ENCODE measurements at places on chromosomes 16 and 17.

DNA sequence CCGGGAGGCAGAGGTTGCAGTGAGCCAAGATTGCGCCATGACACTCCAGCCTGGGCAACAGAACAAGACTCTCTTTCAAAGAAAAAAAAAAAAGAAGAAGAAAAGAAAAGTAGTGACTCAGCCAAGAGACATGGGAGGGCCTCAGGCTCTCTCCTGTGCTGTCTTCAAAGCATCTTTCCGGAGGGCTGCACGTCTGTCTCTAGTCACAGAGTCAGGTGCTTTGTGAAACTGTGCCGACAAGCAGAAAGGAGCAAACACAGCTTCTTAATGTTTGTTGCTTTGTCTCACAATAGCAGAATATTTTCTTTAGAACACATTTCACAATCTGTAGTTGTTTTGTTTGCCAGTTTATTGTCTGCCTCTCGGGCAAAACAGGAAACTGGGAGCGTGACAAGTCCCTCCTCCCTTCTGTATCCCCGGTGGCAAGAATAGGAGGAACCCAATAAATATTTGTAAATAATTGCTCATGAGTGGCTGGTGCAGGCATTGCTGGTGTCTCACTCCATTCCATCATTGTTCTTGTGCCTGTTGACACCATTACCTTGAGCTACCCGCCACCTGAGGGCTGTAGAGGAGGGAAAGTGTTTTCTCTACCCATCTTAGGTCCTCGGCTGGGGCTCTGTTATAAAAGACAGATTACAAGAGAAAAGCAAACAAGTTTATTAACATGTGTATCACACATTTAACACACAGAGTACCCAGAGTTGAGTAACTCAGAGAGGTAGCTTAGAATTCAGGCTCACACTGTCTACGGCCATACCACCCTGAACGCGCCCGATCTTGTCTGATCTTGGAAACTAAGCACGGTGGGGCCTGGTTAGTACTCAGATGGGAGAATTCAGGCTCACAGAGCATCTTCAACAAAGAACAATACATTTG, 5.5 kb downstream of the GAST start:
- DNase-seq = no peak

GRCh38 chr17:9144502-9145249, 123.4 kb downstream of the NTN1 start:
- DNase-seq = no peak

DNA sequence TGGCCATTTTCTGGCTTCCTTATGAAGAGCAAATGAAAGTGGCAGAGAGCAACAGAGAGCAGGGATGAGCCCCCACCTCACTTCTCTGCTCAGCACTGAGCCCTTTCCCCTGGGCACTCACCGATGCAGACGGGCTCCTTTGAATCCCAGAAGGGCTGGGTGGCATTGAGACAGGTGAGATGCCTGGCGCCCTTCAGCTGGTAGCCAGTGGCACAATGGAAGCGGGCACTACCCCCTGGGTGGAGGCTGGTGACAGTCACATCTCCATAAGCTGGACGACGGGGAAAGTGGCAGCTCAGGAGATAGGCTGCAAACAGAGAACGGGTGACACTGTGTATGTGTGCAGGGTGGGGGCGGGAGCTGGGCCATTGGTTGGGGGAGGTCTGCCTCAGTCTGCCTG, 12.5 kb upstream of the PHF12 start:
- DNase-seq = no peak

GRCh38 chr16:51549836-51550235, 398.8 kb upstream of the SALL1 start:
- no peak for DNase-seq

GRCh38 chr17:41618341-41619035, 5.9 kb downstream of the KRT17 start:
- no peak for DNase-seq

GRCh38 chr17:37031493-37032083, 82.8 kb downstream of the AATF start:
- DNase-seq = no peak

GRCh38 chr17:83119987-83120864, 40.8 kb downstream of the METRNL start:
- no peak for DNase-seq

GRCh38 chr16:73543331-73543969, 495.5 kb upstream of the ZFHX3 start:
- DNase-seq = no peak

- DNase-seq = peak; percentile 9
Measured at GRCh38 chr16:27642756-27643155, 92.8 kb downstream of the KATNIP start.

GRCh38 chr16:5018793-5019192, 14.9 kb downstream of the NAGPA start:
- DNase-seq = no peak

- no peak for DNase-seq
Measured at GRCh38 chr17:43211123-43211479, 574 bp upstream of the TMEM106A start.

DNA sequence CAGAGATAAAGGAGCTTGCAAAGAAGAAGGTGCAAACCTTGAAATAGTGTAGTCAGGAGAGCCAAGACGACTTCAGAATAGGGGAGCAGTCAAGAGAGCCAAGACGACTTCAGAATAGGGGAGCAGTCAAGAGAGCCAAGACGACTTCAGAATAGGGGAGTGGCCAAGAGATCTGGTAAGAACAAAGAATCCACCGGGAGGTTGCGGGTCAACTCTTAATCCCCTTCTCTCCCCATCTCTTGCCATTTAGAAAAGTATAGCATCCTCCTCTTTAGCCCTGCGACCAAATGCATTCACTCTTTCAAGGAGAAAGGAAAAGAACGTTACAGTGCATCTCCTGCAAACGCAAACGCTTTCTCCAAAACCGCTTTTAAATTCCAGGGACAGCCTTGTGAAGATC, 713 bp downstream of the KNOP1 start:
- no peak for DNase-seq

- DNase-seq = no peak
Measured at GRCh38 chr17:9132291-9132690, 111.0 kb downstream of the NTN1 start.

- DNase-seq = no peak
Measured at GRCh38 chr16:28873543-28874201, 4.6 kb upstream of the ATP2A1 start.

GRCh38 chr17:48757524-48757961, 29.0 kb upstream of the HOXB13 start:
- DNase-seq = no peak

DNA sequence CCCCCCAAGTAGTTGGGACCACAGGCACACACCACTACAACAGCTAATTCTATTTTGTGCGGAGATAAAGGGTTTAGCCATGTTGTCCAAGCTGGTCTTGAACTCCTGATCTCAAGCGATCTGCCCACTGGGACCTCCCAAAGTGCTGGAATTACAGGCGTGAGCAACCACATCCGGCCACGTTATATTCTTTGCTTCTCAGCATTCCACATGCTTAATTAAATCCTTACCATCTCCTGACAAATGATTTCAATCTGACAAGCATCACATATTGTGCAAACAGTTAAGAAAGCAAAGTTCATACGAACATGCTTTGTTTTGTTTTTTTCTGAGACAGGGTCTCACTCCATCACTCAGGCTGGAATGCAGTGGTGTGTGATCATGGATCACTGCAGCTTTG, 18.2 kb downstream of the HIGD1B start:
- DNase-seq = peak; percentile 27

GRCh38 chr17:1147664-1148063, 32.1 kb downstream of the ABR start:
- peak; percentile 23 for DNase-seq

GRCh38 chr16:7257016-7257415, 75.6 kb upstream of the RBFOX1 start:
- no peak for DNase-seq

DNA sequence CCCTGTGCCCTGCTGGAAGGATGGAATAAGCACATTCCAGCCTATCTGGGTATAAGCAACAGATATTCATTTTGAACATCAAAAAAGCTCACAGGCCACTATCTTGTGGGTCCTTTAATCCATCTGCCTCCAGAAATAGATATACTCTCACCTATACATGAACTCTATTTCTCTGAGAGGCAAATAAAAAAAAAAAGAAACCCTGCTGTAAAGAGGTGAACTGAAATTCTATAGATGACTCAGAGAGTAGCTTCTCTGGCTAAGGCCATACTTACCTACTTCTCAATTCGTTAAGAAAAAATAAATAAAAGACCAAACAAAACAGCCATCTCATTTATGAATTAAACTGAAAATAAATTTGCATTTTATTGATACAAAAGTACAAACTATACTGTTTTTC, 86.3 kb downstream of the DYNLRB2 start:
- no peak for DNase-seq

DNA sequence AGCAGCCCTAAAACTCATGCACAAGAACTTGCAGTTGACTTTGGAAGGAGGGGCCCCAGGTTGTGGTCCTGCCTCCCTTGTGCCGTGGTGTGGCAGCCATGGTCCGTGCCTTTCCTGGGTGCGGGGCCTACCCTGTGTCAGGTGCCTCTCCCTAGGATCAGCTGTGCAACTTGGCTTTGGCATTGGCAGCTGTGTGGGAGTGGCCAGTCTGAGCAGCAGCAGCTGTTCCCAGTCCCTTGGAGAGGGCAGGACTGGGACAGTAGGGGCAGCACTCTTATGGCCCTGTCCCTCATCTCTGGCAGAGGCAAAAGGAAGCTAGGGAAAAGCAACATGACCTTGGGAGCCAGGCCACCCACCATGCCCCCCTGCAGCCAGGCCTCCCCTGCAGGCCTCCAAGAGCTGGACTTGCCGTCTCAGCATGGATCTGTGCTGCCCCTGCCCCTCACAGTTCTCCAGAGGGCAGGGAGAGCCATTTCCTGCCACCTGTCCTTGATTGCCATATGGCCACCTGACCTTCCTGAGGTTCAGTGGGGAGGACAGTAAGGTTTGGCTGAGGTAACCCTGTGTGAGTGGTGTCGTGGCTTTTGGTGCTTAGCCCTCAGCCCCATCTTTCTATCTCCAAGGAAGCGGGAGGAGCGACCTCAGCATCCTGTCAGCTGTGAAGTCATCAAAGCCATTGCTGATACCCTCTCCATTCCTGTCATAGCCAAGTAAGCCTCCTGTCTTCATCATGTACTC, 15.5 kb upstream of the NFATC3 start:
- DNase-seq = no peak

DNA sequence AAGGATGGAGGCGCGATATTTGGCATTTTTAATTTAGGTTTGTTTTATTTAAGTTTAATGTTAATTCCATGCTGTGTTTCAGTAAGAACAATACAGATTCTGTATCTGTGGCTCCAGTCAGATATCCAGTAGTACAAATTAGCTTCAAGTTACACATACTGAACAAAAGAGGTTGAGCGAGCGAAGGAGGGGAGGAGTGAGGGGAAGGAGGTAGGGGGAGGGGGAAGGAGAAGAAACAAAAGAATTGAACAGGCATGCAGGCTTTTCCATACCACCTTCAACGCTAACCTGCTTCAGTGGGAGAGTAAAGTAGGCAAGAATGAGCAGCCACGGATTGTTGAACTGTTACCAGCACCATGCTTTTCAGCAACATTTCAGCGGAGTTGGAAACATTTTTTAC, 55.5 kb downstream of the YWHAE start:
- no peak for DNase-seq

GRCh38 chr17:50186661-50187393, 14.6 kb downstream of the COL1A1 start:
- DNase-seq = no peak

DNA sequence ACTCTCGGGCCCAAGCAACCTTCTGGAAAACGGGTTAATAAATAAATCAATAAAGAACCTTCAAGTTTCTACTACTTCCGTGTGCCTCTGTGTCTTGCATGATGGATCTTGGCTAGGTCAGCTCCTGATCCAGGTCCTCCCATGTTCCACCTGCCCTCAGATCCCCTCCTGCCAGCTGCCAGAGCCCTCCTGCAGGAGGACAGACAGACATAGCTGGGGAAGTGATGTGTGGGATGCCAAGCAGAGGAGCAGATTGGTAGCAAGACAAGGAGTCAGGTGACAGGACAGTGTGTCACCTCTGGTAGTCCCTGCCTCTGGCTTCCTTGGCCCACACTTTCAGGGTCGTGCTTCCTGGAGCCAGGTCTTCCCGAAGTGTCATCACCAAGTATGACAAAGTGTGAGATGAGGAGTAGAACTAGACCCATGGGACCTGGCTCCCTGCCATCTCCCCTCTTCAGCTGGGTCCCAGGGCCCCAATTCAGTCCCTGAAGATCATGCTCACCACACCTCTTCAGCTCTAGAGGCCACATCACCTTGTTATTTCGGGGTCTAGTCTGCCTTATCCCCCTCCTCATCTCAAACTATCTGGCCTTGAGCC, 1.0 kb upstream of the EPN3 start:
- DNase-seq = no peak

GRCh38 chr17:16364625-16365024, 11.4 kb upstream of the CENPV start:
- no peak for DNase-seq

DNA sequence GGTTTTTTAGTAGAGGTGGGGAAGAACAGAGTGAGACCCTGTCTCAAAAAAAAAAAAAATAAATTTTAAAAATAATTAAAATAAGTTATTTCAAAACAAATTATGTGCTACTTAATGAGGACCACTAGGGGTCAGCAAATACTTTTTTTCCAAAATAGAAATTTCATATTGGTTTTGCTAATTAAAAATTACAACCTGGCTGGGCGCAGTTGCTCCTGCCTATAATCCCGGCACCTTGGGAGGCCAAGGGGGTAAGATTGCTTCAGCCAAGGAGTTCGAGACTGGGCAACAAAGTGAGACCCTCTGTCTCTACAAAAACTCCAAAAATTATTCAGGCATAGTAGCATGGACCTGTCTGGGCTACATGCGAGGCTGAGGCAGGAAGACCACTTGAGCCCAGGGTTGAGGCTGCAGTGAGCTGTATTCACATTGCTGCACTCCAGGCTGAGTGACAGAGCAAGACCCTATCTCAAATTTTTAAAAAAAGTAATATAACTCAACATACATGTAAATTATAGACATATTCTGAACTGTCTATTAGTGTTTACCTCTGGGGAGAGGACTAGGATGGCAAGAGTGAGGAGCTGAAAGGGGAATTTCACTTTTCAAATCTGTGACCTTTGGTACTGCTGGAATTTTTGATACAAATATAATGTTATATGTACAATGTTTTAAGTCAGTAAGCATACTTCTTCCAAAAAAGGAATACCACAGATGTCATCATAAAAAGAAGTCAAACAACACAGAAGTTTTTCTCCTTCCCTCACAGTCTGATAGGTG, 8.1 kb downstream of the MEIOB start:
- DNase-seq = peak; percentile 31

GRCh38 chr16:55605754-55606336, 39.4 kb downstream of the CAPNS2 start:
- DNase-seq = peak; percentile 6

Measured in fibroblast of the conjunctiva (primary cell).